ENCODE measurements at places on chromosomes 7 and 10. TPM values are rescaled to one million over a fixed set of nuclear protein-coding genes. Genes with fewer than 3 reads are reported as not detected.

Gene CDC14C
- 0.09 TPM for total RNA-seq

Gene EN2
- not detected for total RNA-seq

Gene SPDYE11
- total RNA-seq = not detected

Gene HGF
- not detected for total RNA-seq

Gene STEAP4
- total RNA-seq = 0.29 TPM

Gene ANKRD2
- 2.0 TPM for total RNA-seq

Gene TAS2R4
- 0.88 TPM for total RNA-seq

Gene JCAD
- 3.2 TPM for total RNA-seq

Gene CNTNAP2
- total RNA-seq = not detected

Gene TRIM50
- total RNA-seq = not detected

Gene KNDC1
- 3.2 TPM for total RNA-seq

Gene UPK3BL2
- total RNA-seq = 0.12 TPM

Gene OGDHL
- 3.5 TPM for total RNA-seq

Gene ATOH7
- not detected for total RNA-seq

Gene FAM25C
- not detected for total RNA-seq

Gene NEBL
- 1.6 TPM for total RNA-seq

Gene CTAGE6
- total RNA-seq = not detected

Gene UCN3
- total RNA-seq = not detected

Gene SFRP5
- not detected for total RNA-seq

Gene MSMB
- total RNA-seq = not detected

Gene ZNF736
- total RNA-seq = 1.1 TPM

Gene ABCC2
- 0.69 TPM for total RNA-seq

All from A172 (cell line).